ENCODE measurements at places on chromosomes 4 and X.

GRCh38 chrX:42491137-42491907 is 286.6 kb downstream of the PPP1R2C start:
- DNase-seq, result no peak

- no peak for DNase-seq
Observed at GRCh38 chrX:124242131-124242530, 90.3 kb upstream of the TEX13D start.

DNA sequence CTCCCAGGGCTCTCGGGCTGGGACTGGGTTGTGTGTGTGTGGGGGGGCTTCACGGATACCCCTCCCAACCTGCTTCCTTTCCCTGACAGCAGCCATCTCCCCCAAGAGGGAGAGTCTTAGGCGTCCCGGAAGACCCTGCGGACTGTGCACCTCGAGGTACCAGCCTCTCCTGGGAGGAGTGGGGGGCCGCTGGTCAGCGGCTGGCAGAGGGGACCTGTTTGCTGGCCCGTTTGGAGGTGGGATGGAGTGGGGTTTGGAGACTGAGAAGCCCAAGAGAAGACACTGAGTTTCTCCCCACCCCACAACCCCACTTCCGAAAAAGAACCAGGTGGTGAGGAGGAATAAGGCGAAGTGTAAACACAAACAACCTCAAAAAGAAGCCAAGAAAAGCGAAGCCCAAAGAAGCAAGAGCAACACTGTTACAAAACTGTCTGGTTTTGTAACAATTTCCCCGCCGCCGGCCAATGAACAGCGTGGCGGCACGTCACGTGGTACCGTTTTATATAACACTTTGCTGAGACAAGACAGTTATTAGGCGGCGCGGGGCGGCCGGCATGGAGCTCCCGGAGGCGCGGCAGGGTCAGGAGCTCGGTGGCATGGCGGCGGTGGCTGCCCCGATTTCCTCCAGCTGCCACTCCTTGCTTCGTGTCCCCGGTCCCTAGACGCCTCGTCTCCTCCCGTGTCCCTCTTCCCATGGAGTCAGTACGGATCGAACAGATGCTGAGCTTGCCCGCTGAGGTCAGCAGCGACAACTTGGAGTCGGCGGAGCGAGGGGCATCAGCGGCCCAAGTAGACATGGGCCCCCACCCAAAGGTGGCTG is at the start of gene LONRF3:
LONRF3 (plus strand) TSS at position 531 of the 820 bp plus-strand sequence; CDS start at position 694, 163 bp downstream.
- DNase-seq, result no peak

DNA sequence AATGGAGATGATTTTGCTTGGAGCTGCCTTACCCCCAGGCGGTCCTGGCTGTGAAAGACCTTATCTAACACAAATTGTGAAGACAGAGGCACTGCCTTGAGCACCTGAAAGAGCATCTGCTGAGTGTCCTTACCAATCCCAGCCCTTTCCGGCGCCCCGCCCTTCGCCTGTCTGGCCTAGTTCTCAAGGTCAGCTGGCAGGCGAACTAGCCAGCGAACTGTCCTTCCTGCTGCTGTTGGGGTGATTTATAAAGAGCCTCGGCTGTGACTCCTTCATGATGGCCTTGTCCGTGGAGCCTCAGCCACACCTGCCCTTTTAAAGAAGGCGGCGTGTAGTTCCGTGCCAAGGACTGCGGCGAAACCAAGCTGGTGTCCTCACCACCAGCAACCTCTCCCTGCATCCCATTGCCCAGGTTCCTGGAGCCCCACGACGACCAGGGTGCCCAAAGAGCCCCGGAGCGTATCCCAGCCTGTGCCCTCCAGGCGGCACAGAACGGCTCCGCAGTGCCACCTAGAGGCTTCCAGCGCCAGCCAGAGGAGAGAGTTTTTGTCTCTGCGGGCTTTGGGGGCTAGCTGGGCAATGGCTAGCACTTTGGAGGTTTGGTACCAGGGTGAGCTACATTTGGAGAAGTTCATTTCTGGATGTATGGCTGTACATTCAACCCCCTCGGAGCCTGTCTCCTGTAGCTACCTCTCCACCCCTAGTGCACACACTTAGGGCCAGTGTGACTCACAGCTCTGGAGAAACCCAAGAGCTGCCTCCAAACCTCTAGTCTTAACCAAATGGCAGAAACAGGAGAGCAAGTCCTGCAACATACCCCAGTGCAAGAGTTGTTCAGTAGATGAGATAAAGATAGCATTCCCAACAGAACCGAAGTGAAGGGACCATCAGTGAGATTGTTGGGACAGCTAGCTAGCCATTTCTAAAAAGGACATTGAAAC is 36.8 kb upstream of the VMA21 start:
- DNase-seq, result no peak

DNA sequence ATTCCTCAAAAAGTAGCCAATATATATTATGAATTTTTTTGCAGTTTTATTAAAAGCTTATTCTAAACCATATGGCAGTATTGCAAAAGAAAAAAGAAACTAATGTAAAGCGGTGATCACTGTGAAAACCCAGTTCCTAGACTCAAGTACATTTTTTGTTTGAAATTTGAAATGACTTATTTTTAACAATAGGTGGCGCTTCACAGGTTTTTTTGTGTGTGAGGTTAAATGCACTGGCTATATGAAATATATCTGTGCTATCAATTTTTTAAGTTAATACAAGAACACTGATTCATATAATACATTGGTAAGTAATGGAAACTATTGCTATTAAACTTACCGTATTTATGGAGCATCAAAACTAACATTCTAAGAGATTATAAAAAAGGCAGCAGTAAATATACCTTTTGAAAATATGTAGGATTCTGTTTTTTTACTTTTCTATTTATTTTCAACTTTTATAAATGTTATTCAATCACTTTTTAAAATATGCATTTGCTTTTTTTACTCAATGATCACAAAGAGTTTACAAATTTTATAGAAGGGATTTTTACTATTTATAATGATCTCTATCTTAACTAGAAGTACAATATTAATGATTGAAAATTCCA is 5.6 kb upstream of the SPRY1 start:
- no peak for DNase-seq

GRCh38 chrX:1536712-1537030 is 314 bp downstream of the P2RY8 start:
- DNase-seq, result no peak

- no peak for DNase-seq
Observed at GRCh38 chr4:138420471-138420870, 178.3 kb upstream of the SLC7A11 start.

- DNase-seq, result peak; percentile 26
Observed at GRCh38 chr4:48778431-48779094, 1.5 kb downstream of the FRYL start.

DNA sequence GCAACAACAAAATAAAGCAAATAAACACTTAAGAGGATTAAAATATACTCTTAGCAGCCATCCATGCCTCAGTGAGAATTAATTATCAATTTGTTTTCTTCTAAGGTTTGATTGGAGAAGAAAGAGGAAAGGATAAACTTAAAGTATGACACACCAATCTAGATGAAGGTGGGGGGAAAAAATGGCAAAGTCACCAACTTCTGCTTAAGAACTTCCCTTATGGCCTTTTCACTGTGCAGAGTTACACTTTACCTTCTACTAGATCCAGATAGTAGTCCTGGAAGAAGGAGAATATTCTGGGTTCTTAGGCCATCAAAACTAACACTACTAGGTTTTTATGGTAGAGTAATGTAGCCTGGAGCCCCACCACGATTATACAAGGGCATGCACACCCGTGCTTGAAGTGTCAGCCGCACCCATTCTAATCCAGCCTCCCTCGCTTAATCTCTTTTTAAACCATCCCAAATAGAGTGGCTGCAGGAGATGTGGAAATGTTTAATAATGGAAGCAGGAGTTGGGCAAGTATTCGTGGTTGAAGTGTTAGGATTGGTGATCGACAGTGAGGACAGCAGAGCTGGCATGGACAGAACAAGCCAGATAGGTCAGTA is 14.1 kb downstream of the ENPEP start:
- no peak for DNase-seq

DNA sequence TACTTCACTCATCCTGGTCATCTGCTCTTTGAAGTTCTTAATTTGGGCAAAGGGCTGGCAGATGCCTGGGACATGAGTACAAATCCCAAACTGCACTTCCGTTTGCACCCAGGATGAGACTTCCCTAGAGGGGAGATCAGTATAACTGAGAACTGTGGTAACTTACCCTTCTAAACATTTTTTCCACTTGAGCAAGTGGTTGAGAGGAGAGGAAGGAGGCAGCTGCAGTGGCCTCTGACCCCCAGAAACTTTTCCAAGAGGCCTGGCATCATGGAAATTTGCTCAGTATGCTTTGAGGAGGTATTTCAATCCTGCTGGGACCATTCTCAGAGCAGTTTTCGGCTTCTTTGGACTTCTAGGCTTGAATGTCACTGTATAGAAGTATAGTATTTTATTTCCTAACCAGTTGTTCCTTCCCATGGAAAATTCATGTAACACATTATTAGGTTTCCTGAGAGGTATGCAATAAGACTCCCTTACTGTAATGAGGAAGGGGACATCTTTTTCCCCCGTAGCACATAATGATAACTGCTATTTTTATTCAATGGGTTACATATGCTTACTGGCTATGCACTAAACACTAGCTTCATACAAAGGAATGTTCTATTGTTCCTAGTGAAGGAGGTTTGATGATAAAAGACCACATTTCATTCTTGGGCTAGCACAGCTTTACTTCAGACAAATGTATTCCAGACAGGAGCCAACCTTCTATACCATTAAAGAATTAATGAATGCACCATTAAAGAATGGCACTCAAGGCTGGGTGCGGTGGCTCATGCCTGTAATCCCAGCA is 129.3 kb downstream of the SHROOM3 start:
- no peak for DNase-seq

DNA sequence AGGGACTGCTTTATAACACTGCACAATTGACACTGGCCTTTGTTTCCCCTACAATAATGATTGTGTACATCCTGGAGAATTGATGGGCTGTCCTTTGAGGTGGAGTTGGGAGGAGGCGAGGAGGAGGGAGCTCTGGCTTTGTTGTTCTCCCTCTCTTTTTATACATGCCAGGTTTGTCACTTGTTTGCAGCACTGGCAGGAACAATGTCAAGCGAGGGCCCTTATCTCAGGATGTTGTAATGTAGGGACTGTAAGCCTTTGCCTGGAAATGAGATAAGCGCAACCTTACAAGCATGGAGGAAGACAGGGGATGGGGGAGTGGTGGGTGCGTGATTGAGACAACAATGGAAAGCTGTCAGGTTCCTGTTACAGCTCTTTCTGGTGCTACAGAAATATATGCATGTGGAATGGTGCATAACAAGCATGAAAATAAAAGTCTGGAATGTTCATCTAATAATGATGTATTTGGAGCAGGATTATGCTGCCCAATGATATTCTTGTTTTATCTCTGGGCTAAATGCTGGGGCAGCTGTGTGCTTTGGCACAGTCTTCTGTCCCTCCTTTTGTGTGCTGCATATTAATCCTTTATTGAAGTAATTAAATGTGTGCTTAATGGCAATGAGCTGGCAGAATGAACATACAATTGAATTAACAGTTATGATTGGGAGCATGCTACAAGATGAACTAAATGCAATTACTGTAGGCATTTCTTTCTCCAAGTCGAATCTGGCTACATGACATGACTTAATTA is 294.4 kb downstream of the GPAT3 start:
- no peak for DNase-seq

DNA sequence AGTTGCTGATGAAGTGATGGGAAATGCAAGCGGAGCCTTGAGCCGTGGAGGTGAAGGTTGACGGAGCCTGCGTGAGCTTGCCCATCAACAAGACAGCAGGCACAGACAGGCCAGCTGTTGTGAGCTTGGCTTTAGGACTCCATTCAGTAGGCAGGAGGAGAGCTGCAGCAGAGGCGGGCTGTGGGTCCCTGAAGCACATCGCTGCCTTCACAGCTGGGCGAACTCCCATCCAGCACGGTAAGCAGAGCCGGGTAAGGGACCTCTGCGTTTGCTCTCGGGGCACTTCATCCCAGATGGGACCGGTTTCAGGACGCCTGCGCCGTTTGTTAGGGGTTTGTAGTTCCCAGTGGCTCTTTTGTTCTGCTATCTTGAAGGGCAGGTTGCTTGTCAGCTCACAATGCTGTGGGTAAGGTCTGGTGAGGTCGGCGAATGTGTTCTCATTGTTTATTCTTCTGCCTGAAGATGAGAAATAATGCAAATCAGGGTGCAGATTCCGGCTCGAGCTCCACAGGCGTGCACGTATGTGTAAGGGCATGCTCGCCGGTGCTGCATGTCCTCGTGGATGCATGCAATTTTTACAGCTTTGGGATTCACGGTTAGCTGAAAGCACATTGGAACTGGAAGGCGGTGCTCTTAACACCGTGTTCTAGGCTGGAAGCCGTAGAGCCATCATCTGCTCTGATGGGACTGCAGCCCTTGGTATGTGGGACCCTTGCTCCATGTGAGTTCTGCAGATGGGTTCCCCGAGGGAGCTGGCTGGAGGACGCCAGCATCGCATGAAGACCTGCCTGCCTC is 54.6 kb upstream of the CLDN34 start:
- DNase-seq, result no peak

GRCh38 chr4:6071959-6072720 is 53.9 kb upstream of the C4orf50 start:
- DNase-seq, result no peak

GRCh38 chr4:147683188-147683591 is 773 bp downstream of the PRMT9 start:
- DNase-seq, result no peak

DNA sequence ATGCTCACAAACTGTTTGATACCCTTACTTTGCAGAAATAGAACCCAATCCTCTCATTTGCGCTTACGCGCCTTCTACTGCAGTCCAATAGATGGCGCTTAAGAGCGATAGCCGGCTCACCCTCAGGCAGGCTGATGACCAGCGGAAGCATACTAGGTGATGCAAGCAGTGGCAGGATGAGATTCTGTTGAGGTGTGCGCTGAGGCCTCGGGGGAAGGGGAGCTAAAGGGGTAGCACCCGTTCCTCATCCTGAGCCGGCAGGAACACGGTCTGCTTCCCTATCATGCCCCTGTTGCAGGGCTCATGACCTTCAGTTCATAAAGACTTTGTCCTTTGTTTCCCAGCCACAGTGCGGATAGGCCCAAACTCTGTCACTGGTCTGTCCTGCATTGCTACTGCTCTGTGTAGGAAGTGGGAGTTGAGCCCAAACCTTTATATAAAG is 628.9 kb downstream of the TLL1 start:
- DNase-seq, result no peak

DNA sequence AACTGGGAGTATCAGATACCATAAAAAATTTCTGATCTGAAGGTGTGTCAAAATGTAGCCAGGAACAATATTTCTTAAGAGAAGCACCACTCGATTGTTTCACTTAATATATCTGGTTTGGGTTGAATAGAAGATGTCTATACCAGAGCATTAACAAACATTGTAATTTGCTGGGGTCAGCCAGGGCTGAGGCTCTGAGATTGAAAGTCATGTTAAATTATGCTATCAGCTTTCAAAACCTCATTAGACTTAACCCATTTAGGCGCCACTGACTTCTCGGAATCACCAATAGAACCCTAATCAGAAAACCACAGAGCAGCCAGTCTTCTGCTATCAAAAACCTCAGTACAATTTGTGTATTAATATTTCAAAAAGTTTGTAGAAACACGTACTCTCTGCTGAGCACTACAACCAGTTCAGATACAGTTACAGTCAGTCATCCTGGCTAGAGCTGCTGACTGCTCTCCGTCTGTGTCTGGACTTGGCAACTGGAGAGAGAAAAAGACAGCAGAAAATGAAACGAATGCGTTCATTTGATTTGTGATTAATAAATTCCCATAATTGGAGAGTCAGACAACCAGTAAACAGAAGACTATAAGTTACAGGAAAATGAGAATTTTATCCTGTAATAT is 848.6 kb upstream of the PABPC4L start:
- no peak for DNase-seq
